ENCODE measurements at places on chromosomes 16 and 17.

GRCh38 chr17:64084086-64084939 is 45.6 kb downstream of the ERN1 start:
- DNase-seq = no peak

GRCh38 chr16:69921127-69921526 is 30.0 kb upstream of the CLEC18A start:
- no peak for DNase-seq

DNA sequence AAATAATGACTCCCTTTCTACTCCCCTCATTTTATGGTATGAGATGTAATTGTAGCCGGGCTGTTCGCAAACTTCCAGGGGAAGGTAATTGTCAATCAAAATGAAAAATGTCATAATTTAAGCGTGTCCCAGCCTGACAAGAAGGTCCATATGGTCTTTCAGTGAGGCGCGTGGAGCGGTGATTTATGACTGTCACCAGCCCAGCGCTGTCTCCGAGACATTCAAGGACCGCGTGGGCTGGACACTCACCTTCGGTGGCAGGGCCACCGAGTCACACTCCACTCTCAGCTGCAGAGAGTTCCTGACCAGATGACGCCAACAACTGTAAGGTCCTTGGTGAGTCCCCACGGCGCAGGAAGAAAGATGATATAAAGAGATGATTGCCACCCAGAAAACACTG is 157.7 kb upstream of the TNRC6C start:
- no peak for DNase-seq

- no peak for DNase-seq
Observed at GRCh38 chr17:44820631-44821212, 9.4 kb downstream of the GJC1 start.

DNA sequence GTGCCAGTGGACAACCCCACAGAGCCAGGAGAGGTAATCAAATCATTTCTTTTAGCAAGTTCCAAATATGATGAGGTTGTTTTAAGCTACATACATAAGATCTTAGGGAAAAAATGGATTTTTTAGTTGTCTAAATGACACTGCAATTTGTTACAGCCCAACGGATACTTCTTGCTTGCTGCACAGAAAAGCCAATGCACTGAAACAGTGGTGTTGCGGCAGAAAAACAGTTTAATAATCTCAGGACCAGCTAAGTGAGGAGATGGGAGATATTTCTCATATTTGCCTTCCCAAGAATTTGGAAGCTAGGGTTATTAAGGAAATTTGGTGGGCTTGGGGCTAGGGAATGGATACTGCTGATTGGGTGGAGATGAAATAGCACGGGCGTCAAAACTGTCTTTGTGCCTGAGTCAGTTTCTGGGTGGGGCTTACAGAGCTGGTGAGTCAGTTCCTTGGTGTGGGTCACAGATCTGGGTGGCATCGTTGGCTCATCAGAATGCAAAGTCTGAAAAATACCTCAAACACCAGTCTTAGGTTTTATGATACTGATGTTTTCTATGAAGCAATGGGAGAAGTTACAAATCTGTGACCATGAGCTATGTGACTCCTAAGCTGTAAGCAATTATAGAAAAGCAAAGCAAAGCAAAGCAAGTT is 255.4 kb downstream of the IRX3 start:
- no peak for DNase-seq

DNA sequence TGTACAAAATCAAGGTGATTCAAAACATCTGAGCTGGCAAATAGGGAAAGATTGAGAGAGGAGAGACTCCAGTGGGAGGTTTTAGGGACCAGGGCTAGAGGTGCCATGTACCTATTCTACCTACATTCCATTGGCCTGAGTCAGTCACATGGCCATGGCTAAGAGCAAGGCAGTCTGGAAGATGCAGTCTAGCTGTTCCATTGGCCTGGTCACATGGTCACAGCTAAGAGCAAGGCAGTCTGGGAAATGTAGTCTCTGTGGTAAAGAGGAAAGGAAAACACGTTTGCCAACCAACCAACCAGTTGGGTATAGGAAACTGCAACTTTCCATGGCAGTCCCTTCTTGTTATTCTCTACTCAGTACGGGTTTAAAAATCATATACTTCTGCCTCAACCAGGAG is 369.1 kb downstream of the XYLT1 start:
- no peak for DNase-seq

- DNase-seq = no peak
Observed at GRCh38 chr17:33633446-33633845, 340.4 kb upstream of the ASIC2 start.

DNA sequence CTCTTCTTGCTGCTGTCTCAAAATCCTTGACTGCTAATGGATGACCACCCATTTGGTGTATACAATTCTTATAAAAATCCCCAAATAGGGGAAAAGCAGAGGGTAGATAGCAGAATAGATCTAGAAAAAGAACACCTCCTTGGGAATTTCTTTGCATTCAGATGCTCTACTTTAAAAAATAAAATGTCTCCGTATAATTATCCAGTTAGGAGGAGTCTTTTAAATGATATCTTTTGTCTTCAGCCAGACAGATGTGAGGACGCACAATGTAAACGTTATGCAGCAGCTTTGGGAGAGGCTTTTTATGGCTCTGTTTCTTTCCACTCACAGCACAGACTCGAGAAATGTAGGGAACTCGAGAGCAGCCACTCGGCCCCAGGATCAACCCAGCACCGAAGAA is 300.2 kb downstream of the IRF8 start:
- no peak for DNase-seq

DNA sequence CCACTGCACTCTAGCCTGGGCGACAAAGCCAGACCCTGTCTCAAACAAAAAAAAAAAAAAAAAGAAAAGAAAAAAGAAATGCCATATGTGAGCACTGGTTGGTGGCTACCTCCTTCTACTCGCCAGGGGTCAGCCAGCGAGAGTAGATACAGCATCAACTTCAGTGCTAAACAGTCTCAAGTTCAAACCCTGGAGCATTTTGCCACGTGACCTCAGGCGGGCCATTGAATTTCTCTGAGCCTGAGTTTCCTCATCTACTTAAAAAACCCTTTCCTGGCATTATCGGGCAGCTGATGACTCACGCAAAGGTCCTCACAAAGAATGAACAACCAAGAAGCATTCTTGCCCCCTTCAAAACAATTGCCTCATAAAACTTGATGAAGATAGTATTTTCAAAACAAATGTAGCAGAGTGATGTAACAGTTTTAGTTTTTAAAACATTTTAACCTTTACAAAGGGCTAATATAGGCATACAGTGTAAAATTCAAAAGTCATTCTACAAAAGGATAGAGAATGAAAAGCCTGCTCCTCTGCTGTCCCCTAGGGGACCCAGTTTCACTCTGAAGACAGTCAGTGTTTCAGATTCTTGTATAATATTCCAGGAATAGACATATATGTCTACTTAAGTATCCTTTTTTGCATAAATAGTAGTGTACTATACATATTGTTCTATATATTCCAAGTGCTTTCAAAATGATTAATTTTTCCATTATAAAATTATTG is 28.4 kb downstream of the DNAH2 start:
- no peak for DNase-seq

GRCh38 chr16:10162981-10163380 is 19.2 kb downstream of the GRIN2A start:
- no peak for DNase-seq

DNA sequence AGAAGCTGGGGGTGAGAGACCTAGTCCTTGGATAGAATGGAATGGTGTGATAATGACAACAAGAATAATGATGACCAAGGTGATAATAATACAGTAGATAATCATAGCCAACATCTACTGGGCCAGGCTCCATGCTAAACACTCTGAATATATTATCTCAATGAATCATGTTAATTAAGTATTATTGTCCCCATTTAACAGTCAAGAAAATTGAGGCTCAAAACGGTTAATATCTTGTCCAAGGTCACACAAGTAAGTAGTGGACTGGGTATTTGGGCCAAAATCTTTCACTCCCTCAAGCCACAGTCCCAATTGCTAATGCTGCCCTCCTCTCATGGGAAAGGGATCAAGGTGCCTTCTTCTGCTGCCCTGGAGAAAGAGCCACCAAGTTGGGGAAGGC is 3.9 kb upstream of the KRT19 start:
- DNase-seq = no peak

- no peak for DNase-seq
Observed at GRCh38 chr16:7083096-7083495, 249.5 kb upstream of the RBFOX1 start.

DNA sequence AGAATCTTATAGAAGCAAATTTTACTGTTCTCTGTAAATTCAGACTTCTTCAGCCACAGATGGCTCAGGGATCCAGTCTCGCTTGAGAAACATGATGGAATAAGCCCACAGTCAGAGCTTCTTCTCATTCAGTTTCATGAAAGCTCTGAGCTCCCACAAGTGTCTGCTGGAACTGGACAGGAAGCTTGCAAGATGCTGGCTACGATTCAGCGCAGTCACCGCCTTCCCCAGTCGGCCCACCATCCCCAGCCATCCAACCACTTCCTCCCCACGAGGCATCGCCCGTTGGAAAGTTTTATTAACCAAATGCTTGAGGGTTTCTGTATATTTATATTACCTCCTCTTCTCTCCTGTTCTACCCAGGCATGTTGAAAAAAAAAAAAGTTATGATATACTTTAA is 171.7 kb downstream of the ZFHX3 start:
- no peak for DNase-seq

GRCh38 chr17:17751489-17752088 is 70.3 kb downstream of the RAI1 start:
- no peak for DNase-seq

DNA sequence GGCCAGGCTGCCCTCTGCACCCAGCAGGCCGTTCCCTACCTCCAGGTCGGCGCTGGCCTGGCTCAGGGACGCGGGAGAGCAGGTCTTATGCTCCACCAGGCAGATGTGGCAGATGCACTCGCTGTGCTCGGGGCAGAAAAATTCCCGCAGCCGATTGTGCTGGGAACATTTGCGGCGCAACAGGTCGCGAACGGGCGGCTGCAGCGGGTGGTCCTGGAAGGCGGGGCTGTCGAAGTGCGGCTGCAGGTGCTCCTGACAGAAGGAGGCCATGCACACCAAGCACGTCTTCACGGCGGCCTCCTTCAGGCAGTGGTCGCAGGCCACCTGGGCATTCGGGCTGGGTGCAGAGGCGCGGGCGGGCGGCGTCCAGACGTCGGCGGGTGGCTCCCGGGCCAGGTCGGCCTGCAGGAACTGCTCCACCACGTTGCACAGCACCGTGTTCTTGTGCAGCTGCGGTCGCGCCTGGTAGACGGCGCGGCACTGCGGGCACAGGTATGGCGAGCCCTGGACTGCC is 439 bp downstream of the TRIM25 start:
- DNase-seq = no peak

- no peak for DNase-seq
Observed at GRCh38 chr16:984121-984694, 2.6 kb downstream of the SOX8 start.

GRCh38 chr16:20782470-20782869 is 18.7 kb downstream of the ACSM3 start:
- DNase-seq = no peak

DNA sequence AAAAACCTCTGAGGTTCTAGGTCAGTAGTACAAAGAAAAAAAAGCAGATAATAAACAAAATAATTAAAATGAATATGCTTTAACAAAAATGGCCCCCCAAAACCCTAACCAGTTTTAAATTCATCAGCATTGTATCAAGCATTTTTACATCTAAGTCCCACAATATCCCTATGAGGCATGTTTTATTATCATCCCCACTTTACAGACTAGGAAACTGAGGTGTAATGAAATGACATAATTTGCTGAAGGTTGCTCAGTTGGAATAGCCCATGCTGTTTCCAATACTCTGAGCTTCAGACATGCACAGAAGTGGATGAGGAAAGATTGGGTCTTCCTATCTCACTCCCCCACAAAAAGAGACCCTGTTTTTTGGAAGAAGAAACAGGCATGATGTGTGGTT is 88.3 kb downstream of the SNX11 start:
- no peak for DNase-seq

GRCh38 chr17:75260641-75261335 is 618 bp downstream of the GGA3 start:
- no peak for DNase-seq

DNA sequence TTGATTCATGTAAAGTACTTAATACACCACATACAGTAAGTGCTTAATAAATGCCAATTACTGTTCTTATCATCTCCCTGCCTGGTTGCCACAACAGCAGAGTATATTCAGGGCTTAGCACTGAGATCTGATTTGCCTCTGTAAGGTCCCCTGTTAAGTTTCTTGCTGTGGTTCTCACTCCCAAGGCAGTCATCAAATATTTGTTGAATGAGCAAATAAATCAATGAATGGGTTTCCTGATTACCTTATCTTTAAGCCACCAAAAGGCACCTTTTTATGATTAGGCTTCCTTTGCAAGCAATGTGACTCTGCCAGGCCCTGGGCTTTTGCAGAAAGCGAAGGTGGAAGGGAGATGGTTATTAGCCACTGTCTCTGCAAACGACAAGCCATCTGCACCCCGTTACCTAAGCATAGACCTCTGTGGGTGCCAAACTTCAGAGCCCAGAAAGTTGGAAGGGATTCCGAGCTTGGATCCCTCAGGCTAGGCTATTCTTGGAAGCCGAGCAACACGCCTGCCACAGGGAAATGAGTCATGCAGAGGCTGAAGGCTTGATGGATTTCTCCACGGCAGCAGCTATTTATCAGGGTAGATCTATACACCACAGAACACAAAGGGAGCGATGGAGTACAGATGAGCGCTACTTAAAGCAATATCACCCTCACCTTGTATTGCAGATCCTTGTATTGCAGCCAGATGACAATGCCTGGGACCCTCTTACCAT is 102.0 kb downstream of the GRIN2A start:
- no peak for DNase-seq

DNA sequence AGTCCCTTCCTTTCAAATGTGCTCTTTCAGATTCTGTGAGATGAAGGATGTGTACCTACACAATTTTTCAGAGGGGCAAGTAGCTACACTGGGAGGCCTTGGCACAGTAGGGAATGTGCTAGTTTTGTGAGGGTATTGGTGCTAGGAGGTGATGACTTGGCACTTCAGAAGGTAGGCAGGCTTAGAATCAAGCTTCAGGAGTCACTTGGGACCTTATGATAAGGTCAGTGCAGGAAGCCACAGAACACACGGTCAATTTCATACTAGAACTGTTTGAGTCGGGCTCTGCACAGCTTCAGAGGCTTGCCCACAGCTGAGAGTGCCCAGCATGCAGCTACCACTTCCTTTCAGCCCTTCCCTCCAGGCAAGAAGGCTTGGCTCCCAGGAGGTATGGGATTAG is 6.1 kb downstream of the CMTM1 start:
- DNase-seq = no peak

GRCh38 chr17:77470800-77471733 is 330.3 kb downstream of the SEC14L1 start:
- no peak for DNase-seq

DNA sequence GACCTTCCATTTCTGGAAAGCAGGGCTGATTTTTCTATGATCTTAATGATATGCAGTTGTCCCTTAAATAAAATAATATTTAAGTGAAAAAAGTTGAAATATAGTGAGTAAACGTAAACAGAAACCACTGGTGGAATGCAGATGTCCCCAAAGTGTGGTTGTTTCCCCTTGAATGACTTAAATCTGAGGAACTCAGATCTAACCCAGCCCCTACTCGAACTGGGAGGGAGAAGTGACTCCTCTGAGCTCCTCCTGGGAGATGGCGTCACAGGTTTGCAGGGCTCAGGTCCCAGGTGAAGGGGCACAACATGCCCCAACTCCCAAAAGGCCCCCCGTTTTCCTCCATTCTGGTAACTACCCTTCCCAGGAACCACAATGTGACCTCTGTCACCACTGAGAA is 142.8 kb downstream of the IRF8 start:
- no peak for DNase-seq

Measured in activated CD8-positive, alpha-beta memory T cell treated with anti-CD3 and anti-CD28 coated beads for 1 hour (primary cell).